ENCODE measurements at places on chromosomes 12 and 14. TPM values are rescaled to one million over a fixed set of nuclear protein-coding genes. Genes with fewer than 3 reads are reported as not detected.
A peak's percentile ranks its signal among the peaks of the same experiment; 100 is the strongest.

DNA sequence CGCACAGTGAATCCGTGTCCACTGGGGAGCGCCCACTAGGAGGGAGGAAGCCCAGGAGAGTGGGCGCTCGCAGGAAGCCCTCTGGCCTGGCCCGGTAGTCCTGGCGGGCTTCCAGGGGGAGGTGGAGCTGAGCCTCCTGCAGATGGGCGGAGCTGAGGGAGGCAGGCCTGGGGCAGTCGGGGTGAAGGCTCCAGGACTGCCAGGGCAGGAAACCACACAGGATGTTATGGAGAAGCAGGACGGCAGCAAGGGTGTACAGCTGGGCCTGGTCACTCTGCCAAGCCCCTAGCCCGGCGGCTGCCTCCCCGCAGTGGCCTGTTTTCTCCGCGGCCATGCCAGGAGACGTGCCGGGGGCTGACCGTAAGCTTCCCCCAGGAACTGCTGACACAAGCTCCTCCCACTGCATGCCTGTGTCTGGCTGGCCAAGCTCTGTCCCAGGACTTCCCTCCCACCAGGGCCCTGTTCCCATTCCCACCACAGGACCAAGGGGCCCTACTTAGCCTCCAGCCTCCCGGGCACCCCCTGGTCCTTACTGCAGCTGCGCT, 143.4 kb upstream of the C14orf180 start:
- DNase-seq = peak; percentile 73

- no peak for DNase-seq
Measured at GRCh38 chr14:100634026-100634425, 46.8 kb upstream of the BEGAIN start.

DNA sequence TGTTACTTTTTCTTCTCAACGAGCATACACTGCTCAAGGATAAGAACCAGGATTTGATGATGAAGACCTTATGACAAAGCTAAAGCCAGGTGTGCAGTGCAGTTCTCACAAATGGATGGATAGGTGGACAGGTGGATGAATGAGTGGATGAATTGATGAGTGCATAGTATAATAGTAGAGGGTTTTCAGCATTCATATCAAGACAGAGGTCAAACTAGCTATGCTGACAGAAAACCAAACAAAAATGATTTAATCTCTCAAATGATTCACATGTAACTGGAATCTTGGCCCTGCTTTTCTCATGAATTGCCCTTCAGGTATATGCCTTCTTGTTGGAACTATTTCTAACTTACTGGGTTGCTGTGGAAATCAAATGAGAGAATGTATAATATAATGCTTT, 240.9 kb downstream of the BCAT1 start:
- DNase-seq = no peak

The DPF3 gene
- 0.78 TPM for total RNA-seq

GRCh38 chr12:71981149-71981548, 42.5 kb downstream of the TPH2 start:
- DNase-seq = no peak

The PTPRR gene
- total RNA-seq = 0.78 TPM

DNA sequence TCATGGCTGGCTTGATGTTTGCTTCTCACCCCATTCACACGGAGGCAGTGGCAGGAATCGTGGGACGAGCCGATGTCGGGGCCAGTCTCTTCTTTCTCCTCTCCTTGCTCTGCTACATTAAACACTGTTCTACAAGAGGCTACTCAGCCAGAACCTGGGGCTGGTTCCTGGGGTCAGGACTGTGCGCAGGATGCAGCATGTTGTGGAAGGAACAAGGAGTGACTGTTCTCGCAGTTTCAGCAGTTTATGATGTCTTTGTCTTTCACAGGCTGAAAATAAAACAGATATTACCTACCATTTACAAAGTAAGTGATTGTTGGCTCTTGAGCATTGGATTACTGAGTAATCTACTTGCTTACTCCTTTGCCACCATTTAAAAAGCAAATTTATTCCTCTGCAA, 170.6 kb downstream of the TMTC2 start:
- DNase-seq = no peak

DNA sequence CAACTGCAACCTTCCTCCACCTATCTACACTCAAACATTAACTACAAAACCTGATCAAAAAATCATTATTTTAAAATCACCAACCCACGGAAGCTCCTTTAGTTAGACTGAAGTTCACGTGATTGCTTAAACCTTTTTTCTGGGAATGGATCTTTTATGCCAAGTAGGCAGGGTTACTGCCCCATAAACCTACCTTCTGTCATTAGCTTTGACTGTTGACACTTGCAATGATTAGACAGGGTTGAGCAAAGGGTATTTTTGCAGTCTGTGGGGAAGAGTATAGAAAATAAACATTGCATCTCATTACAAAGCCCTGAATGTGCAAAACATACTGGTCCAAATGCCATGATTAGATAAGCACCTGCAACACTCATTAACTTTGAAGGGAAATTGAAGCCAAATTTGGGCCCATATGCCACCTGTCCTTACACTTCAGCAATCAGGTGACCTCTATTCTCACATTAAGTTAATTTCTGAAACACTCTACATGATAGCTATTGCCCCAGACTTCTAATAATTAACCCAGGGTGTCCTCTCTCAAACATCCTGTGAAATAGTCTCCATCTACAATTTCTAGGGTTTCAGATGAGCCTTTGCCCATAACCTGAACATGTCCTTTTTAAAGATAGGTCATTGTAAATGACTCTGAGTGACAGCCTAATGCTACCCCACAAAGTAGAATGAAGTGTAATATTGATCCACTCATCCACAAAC, 156.0 kb upstream of the PLEKHG7 start:
- DNase-seq = no peak

The BCL11B gene
- total RNA-seq = not detected

- DNase-seq = no peak
Measured at GRCh38 chr14:95920769-95921438, 44.3 kb downstream of the TUNAR start.

DNA sequence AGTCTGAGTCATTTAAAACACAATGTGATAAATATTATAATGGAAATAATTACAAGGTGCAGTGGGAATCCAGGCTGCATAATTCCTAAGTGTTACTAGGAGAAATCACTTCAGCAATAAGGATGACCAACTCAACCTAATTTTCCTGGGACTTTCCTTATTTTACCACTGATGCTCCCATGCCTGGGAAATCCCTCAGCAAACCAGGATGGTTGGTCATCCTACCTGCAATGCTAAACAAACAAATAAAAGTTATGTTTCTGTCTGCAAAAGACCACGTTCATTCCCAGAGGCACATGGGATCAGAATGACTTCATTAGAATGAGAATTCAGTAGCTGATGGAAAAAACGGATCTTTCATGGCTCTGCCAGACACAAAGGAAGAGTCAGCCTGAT, 130.8 kb upstream of the RAP1B start:
- DNase-seq = no peak

The SLC38A1 gene
- 38.4 TPM for total RNA-seq

The MOK gene
- 18.5 TPM for total RNA-seq

DNA sequence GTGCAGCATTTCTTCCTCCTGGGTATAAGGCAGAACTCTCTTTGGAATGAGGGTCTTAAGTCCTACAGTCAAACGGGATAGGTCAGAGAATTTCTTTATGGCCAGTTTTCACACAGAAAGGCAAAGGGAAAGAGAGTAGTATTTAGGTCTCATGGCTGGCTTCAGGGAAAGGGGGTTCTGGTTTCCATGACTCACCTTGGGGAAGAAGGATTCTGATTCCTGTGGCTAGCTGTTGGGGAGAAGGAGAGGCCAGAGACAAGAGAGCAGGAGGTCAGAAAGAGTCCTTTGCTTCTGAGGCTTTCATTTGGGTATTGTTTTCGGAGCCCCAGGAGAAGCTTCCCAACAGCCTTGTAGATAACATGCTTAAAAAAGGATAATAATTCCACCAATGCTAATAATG, 332.5 kb downstream of the NPAS3 start:
- no peak for DNase-seq

DNA sequence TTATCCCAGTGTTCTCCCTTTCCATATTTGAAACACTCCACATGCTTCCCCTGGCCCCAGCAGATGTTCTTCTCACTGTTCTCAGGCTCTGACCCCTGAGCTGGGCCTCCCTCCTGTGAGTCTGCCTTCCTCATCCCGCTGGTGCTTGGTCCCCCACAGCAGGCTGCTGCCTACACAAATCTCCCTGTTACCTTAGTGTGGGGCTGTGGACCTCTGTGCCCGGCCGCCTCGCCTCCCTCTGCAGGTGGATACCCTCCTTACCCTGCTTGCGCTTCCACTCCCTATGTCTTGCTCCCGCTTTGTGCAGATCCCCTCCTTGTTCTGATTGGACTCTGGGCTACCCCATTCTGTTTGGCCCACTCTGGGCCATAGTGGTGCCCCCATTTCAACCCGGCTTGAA, 6.9 kb downstream of the DERA start:
- no peak for DNase-seq

- DNase-seq = no peak
Measured at GRCh38 chr12:47984331-47984801, 19.9 kb downstream of the COL2A1 start.

GRCh38 chr12:100207311-100207710, 6.7 kb downstream of the ACTR6 start:
- no peak for DNase-seq

DNA sequence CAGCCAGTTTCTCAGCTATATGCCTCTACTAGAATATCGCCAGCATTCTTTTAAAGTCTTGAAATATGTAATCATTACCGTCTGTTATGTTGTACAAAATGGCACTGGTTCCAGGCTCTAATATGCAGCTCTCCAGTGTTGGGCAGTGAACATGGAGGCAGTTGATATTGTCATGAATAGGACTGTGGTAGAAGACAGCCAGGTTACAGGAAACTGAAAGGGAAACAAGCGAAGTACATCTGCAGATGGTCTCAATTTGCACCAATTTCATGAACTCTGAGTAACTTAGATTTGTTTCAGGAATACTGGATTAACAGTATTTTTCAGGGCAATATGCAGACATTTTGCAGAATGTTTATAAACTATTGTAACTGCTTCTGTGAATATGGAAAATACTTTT, 13.4 kb upstream of the KLHL42 start:
- DNase-seq = no peak

DNA sequence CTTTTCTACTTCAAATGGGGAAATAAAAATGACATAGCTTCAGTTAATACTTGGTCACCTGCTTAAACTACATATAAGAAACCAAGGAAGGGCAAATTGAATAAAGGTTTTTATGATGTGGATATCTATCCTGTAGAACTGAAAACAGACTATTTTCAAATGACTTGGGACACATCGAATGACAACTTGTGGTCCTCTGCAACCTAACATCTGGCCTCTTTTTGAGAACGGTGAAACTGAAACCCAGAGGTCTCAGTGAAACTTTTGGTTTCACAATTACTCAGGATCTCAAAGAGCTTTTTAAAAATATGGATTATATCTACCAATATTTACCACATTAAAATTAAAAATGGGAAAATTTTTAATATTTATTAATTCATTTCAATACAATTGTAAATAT, 65.2 kb downstream of the PPP2R5E start:
- no peak for DNase-seq
